ENCODE measurements at places on chromosomes 2 and 18.

- no peak for DNase-seq
These were observed 25.7 kb upstream of the SERPINB7 start for GRCh38 chr18:63749489-63749888.

GRCh38 chr18:47342566-47342965, 91.1 kb upstream of the SKOR2 start:
- DNase-seq: peak; percentile 46

GRCh38 chr18:9796935-9797549, 88.7 kb upstream of the TXNDC2 start:
- DNase-seq: no peak

DNA sequence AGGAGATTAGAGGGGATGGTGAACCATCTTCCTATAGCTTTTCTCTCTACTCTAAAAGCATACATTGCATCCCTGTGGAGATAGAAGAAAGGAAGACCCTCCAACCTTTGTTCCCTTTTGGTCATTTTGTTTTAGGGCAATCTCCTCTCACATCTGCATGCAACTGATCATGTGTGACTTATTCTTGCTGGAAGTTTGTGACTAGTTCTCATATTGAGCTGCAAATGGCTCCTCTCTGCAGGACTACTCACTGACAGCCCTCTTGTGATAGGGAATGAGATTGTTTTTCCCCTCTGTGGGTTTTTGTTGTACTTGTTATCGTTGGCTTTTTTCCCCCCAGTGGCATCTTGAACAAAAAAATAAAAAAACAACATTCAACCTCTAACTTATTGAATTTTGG, 416.0 kb upstream of the CNTNAP5 start:
- DNase-seq: no peak

DNA sequence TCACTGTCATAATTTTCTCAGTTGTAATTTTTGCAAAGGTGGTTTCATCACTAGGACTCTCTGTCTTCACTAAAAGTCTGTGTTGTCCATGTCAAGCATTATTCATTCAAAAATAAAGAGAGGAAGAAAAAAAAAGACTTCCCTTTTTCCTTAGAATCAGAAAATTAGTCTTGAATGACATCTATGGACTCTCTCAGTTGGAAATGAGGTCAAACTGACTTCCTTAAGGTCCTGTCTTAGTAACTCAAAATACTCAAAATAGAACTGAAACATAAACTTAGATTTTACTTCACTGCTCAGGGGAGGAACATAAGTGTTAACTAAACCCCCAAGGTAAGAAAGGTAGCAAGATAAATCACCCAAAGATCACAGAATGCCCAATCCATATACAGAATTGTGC, 2.2 kb upstream of the ZNF407 start:
- DNase-seq: no peak

DNA sequence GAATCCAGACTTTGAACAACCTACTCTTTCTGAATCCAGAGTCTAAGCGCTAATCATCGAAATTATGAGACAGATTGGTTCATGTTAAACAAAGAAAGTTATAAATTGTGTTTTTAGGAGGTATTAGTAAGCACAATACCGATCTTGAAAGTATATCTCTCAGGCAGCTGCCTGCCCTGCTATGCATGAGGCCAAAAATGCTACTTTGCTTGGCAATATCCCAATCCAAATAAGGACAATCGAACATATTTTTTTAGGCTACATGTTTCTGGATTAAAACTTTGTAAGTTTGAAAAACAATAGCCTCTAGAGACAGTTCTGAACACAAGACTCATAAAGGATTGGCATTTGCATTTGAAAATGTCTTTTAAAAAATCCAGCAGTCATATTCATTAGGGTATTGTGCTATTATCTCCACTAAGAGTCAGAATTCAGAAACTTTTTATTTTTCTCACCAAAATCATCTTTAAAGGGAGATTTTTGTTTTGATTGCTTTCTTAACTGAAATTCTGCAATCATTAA, 167.1 kb downstream of the PDE1A start:
- DNase-seq: peak; percentile 52

DNA sequence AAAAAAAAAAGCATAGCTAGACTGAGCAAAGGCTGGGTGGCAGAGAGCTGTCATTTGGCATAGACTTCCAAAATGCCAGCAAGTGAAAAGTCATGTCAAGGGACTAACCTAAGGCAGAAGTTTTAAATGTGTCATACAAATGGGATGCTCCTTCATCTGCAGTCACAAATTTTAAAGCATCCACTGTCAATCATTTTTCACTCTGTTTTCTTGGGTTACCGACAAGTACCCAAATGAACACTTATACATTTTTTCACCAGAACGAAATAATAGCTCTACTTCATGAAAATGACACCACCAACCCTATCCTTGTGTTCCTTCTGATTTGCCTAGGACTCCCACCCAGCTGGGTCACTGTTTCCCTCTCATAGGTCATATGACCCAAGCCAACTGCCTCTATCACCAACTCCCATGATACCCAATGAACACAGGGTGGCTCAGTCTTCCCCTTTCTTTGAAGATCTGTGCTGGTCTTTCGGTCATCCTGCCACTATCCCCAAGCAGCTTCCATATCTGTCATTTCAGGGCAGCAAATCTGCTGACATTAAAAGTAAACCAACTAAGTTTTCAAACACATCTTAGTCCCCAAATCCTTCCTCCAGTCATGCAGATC, 21.5 kb downstream of the KLF7 start:
- no peak for DNase-seq
